Left ventricle myocardium superior (tissue), 1 donor: ENCODE measurements at places on chromosomes 13 and 19.

DNA sequence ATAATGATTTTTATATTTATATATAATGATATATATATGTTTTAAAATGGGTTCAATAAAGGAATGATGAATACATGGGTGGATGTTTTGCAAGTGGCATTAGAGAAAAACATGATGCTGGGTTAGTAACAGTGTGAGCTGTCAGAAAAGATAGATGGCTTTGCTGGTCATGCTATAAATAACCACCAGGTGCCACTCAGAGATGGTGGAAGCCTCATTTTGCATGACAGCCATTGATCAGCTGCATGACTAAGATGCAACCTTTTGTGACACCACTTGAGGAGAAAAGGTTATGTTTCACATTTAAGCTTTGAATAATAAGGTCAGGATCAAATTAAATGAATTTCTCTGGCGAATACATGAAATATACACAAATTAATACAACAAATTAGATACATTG, 737.7 kb downstream of the PCDH9 start:
- no peak for DNase-seq

DNA sequence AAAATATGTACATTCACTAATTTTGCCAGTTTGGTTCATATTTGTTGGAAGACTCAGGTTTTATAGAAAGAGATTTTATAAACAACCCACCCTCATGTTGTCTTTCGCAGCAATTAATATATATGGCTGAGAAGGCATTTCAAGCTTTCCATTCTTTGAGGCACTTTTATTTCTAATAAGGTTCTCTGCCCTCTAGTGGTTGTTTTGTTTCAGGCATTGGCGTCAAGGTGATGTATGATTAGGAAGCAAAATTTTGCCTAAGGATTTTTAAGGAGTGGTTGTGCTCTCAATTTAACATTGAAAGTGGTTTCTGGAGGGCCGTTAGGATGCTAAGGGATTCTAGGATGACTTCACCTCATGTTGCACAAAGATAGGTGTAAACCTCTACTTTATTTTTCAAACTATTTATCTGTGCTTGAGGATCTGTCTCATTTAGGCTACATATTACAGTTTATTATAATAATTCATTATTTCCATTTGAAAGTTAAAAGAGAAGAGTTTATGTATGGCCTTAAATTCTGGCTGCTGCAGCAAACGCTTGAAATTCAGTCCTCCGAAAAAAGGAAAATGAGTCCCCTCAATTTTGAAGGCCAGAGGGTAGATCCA, 35.9 kb downstream of the OXGR1 start:
- DNase-seq: no peak

DNA sequence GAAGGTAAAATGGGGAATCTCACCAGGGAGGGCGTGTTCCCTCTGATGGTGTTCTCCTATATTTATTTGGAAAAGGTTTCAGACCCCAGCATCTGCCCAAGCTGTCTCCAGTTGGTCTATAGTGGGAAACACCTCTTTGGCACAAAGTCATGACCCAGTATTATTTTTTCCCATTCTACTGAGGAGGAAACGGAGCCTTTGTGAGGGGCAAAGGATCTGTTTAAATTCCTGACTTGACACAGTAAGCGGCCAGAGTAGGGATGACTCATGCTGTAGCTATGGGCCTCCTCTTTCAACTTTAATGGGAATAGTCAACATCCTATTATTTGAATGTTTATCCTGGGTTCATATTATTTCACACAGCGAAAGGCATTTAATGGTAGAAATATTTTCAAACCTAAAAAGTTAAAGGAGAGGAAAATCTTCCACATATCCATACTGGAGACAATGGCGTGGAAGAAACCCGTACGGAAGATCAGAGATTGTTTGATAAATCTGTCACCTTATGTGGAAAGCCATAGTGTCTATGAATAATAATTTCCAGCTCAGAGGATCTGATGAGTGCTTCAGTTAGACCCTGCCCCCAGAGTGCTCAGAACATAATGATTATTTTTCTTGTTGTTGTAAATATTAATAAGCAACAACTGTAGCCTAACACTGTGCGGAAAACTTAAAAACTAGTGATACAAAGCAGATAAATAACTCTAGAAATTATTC, 126.0 kb downstream of the FOXO1 start:
- DNase-seq: no peak

DNA sequence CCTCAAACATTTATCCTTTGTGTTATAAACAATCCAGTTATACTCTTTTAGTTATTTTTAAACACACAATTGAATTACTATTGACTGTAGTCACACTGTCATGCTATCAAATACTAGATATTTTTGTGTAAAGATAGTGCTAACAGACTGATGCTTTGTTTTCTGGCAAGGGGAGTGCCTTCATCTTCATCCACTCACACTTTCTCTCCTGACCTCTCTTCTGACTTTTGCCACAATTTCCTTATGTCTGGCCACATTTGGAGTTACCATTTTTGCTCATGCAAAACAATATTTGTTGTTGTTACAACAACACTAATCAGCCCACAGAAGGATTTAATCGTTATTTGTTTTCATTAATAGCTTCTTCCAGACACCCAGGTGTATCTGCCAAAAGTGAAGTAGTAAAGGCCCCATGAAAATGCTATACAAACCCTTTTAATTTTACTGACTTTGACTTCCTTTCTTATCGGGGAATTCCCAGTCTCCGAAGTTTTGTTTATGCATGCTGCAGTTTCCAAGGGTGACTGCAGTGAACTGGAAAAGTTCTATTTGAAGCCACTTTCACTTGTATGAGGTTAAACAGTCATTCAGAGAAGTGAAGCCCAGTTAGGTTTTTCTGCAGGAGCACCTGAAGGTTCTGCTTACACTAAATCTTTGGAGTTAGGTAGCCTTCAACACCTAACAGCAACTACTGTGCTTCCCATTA, 66.1 kb upstream of the FRY start:
- no peak for DNase-seq

DNA sequence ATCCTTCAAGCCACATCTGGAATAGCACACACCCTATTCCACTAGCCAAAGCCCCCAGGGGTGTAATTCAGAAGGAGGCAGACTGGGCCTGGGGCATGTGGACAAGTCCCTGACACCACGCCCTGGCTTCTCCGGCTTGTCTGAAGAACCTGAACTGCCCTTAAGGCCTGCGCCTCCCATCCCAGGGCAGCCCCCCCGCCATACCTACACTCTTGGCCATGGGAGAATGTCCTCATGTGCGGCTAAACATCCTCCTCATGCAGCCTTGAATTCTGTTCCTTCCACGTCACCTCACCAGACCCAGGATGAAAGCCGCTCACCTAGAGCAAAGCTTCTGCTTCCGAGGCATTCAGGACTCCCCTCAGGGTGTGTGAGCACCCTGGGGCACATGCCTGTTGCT, 24.3 kb upstream of the POU2F2 start:
- DNase-seq: no peak

DNA sequence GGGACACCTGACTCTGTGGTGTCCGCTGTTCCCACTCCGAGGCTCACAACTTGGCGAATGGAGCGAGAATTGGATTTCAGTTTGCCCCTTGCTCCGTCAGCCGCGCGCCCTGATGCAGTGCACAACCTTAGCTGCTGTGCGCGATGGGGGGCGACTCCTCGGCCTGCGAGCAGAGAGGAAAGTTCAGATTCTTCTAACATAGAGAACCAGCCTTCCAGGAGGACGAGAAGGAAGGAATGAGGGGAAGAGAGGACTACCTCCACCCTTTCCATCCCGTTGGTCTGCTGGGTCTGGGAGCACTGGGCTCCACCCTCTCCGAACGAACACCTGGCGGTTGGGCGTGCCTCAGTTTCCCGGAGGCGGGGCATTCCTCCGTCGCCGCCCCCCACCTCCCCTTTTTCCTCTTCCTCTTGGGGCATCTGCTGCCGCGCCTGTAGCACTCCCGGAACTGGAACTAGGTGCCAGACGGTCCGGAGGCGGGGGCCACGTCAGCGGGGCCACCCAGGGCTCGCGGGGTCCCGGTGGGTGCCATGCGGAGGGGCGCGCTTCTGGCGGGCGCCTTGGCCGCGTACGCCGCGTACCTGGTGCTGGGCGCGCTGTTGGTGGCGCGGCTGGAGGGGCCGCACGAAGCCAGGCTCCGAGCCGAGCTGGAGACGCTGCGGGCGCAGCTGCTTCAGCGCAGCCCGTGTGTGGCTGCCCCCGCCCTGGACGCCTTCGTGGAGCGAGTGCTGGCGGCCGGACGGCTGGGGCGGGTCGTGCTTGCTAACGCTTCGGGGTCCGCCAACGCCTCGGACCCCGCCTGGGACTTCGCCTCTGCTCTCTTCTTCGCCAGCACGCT, at the start of gene KCNK6:
Gene KCNK6, plus strand, starts transcription at position 425 of the 838 bp plus-strand sequence. Its CDS starts 106 bp downstream, at position 531.
- DNase-seq: peak; percentile 73

DNA sequence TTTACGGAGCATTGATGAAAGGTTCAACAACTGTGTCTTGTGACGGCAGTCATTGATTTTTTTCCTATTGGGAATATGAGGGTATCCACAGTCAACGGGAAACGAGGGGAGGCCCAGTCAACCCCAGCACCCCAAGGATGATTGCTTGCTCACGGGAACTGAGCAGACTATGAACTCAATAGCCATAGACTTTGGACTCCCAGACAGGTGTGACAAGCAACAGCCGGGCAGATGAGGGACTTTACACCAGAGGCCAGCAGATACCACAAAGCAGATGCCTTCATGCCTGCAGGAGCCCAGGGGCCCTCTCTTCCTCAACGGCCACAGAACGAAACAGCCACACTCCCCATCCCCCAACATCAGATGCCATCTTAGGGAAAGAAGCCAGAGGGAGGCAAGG, 80.3 kb upstream of the FLT1 start:
- DNase-seq: no peak

- DNase-seq: no peak
Measured at GRCh38 chr19:38265213-38265861, 964 bp downstream of the SPINT2 start.

- DNase-seq: peak; percentile 84
Measured at GRCh38 chr13:29483211-29483610, 112.3 kb downstream of the SLC7A1 start.

GRCh38 chr13:50713523-50714248, 129.8 kb downstream of the DLEU7 start:
- DNase-seq: no peak

DNA sequence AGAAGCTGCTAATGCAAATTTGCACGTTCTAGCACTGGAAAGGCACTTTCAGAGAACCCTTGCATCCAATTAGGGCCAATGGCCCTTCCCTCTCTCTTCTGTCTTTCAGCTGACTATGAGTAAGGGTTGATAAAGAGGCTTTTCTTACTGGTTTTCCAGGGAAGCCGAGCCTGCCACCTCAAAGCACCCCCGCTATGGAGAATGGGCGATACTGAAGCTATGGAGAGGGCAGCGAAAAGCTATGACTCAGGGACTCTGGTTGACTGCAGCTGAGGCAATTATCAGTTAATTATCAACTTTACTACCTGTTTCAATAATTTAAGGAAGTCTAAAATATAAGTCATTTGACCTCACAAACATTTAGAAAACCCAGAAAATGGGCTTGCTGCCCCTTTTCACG, 115.8 kb downstream of the TRPC4 start:
- DNase-seq: no peak

DNA sequence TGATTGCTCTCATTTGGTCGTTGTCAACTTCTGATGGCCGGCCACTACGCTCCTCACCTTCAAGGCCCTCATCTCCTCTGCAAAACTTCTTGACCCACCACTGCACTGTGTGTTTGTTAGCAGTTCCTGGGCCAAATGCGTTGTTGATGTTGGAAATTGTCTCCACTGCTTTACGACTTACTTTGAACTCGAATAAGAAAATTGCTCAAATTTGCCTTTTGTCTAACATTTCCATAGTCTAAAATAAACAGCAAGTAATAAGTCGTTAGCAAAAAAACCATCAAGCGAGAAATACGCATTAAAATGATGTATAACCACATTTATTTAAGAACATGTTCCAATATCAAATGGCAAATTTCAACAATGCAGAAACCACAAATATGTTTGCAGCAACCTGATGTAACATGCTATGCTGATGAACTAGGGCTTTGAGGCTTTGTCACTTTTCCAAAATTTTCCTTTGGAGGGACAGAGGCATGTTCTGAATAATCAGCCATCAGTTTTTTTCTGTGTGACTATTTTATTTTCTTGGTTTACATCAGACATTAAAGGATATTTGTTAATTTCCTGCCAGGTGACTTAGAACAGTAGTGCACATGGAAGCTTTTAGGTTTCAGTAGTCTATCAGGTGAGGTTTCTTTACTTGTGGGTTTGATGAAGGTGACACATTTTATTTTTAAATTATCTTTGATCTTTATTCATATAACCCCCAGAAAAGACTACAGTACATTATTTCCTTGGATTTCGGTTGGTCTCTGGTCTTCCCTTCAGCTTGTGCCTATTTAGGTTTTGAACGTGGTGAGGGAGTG, 74.7 kb upstream of the TEX29 start:
- DNase-seq: no peak

DNA sequence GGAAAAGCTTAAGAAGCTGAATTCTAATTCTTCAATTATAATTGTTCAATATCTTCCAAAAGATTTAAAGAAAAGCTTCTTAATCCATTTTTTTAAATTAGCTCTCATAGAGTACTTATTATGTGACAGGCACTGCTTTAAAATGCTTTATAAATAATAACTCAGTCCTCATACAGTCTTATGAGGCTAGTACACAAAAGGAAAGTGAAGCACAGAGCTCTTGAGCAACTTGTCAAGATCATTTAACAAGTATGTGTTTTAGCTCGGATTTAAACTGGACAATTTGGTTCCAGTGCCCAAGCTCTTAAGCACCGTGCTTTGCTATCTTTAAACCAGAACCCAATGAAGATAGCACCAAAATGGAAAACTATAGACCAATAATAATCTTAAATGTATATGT, 106.1 kb downstream of the DHRS12 start:
- DNase-seq: no peak

DNA sequence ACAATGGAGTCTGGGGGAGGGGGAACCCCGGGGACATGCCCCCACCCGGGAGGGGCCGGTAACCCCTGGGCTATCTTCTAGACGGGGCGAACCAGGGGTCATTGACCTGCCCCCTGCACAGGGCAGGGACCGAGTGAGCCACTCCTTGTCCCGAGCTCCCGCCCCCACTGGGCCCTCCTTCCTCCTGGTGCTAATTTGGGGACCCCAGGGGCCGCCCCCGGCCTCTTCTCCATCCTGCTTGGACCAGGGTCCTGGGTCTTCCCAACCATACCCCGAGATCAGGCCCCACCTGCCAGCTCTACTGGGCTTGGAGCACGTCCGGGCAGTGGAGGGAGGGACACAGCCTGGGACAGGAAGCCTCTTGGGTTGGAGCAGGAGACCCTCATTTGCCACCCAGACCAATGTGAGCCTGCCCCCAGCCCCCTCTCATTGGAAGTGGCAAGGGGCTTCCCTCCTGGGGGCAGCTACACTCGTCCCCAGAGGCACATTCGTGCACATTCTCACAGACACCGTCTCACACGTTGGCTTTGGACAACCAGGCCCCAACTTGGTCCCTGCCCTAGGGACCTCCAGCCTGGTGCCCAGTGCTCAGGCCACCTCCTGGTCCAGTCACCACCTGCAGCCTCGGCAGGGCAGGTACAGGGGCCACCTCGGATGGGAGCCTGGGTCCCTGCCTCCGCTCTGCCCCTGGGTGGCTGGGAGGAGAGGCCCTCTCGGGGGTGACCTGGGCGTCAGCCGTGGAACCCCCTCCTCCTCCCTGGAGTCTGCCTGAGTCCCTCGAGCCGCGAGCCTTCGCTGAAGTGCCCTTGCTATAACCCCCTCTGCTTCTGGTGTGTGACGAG, 3.3 kb upstream of the MISP start:
- DNase-seq: no peak

- no peak for DNase-seq
Measured at GRCh38 chr19:10262771-10263170, 8.1 kb upstream of the ICAM1 start.

- DNase-seq: no peak
Measured at GRCh38 chr19:48925240-48925843, 8.2 kb upstream of the DHDH start.
